ENCODE measurements at places on chromosomes 6 and 20.

GRCh38 chr20:57167971-57168701 lies 98.3 kb downstream of the BMP7 start:
- no peak overlapping the region for H3K4me3 ChIP-seq
- H3K4me1 ChIP-seq: no peaks in the 10 kb centered on the region
- H3K27ac ChIP-seq: no peak overlapping the region
- DNase-seq: peak; percentile 63
- H3K36me3 ChIP-seq: no peaks in the 10 kb centered on the region
- H3K27me3 ChIP-seq: no peaks in the 10 kb centered on the region

- H3K27ac ChIP-seq: no peak overlapping the region
- no peak overlapping the region for H3K4me3 ChIP-seq
- no peaks in the 10 kb centered on the region for H3K36me3 ChIP-seq
Observed at GRCh38 chr20:3661814-3662665, 1.2 kb downstream of the GFRA4 start.

DNA sequence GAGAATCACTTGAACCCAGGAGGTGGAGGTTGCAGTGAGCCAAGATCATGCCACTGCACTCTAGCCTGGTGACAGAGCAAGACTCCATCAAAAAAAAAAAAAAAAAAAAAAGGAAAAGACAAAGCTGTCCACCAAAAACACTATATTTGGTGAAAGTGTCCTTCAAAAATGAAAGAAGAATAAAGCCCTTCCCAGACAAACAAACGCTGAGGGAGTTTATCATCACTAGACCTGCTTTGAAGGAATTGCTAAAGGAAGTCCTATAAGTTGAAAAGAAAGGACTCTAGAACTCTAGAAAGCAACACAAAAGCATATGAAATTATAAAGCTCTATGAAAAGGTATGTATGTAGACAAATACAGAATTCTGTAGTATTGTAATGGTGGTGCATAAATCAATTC lies 98.8 kb downstream of the SEL1L2 start:
- DNase-seq: no peak
- no peaks in the 10 kb centered on the region for H3K36me3 ChIP-seq
- H3K4me3 ChIP-seq: no peak overlapping the region

DNA sequence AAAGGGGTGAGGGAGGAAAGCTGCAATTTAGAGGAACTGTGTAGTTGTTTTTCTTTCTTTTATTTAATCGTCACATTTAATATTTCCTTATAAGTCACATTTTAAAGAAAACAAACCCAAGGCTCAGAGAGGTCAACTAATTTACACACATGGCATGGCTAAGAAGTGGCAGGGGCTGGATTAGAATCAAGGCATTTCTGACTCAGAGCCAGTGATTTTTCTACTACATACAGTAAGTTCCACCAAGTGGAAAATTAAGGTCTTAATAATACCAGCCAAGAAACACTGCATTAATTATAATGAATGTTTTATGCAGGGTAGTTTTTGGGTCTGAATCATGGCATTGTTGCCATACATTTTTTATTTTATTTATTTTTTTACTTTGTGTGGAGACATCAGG lies 607.7 kb upstream of the CITED2 start:
- no peak overlapping the region for H3K27ac ChIP-seq
- H3K36me3 ChIP-seq: no peaks in the 10 kb centered on the region
- DNase-seq: no peak

- H3K4me3 ChIP-seq: no peak overlapping the region
- no peaks in the 10 kb centered on the region for H3K36me3 ChIP-seq
- H3K27me3 ChIP-seq: no peaks in the 10 kb centered on the region
- H3K4me1 ChIP-seq: no peaks in the 10 kb centered on the region
- H3K27ac ChIP-seq: no peak overlapping the region
Observed at GRCh38 chr6:83371423-83371822, 59.4 kb downstream of the ME1 start.

GRCh38 chr6:118618676-118619377 lies 32.6 kb downstream of the CEP85L start:
- H3K27ac ChIP-seq: no peak overlapping the region
- no peaks in the 10 kb centered on the region for H3K27me3 ChIP-seq
- H3K4me3 ChIP-seq: peak overlapping the region; percentile 9
- H3K4me1 ChIP-seq: peaks cover 15% of the 10 kb centered on the region
- H3K36me3 ChIP-seq: no peaks in the 10 kb centered on the region

DNA sequence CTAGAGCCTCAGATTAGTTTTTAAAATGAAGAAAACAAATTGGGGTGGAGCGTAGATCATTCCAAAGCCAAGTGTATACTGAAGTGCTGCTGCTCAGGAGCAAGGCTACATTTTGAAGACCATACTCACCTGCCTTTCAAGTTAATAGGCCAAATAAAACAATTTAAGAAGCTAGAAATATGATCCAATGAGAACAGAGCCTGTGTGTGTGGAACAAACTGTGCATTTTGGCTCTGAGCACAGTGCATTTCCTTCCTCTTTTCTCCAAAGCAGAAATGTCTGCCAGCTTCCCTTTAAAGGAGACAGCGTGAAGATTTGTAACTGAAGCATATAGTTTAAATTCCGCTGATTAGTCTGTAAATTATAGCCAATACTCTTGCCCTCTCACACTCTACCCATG lies 3.2 kb upstream of the IFNGR1 start:
- peaks cover 35% of the 10 kb centered on the region for H3K4me1 ChIP-seq
- H3K27ac ChIP-seq: peak overlapping the region; percentile 98
- peak; percentile 46 for DNase-seq
- no peaks in the 10 kb centered on the region for H3K27me3 ChIP-seq
- no peak overlapping the region for H3K4me3 ChIP-seq

- H3K27me3 ChIP-seq: peaks cover 9% of the 10 kb centered on the region
- no peak overlapping the region for H3K27ac ChIP-seq
- peaks cover under 1% of the 10 kb centered on the region for H3K36me3 ChIP-seq
- no peak overlapping the region for H3K4me3 ChIP-seq
- H3K4me1 ChIP-seq: peaks cover 22% of the 10 kb centered on the region
Observed at GRCh38 chr20:18504479-18505060, 3.2 kb upstream of the SEC23B start.

DNA sequence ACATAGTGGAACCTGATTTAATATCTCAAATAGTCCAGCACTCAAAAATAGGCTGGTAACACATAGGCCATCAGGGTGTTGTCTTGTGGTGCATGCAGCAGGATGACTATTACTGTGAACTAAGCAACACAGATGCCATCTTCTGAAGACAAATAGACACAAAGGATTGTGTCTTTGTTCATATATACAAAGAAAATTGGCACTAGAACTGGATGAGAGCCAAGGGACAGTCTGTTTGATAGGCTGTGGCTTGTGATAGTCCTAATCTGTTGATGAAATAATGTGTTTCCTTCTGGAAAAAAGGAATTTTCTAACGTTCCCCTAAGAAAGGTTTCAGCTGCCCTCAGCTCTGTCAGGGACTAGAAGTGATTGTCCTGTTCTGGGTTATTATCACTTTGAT lies 129.8 kb downstream of the TPBG start:
- no peak overlapping the region for H3K27ac ChIP-seq
- H3K27me3 ChIP-seq: no peaks in the 10 kb centered on the region
- H3K4me1 ChIP-seq: no peaks in the 10 kb centered on the region
- H3K4me3 ChIP-seq: no peak overlapping the region
- DNase-seq: no peak
- no peaks in the 10 kb centered on the region for H3K36me3 ChIP-seq

DNA sequence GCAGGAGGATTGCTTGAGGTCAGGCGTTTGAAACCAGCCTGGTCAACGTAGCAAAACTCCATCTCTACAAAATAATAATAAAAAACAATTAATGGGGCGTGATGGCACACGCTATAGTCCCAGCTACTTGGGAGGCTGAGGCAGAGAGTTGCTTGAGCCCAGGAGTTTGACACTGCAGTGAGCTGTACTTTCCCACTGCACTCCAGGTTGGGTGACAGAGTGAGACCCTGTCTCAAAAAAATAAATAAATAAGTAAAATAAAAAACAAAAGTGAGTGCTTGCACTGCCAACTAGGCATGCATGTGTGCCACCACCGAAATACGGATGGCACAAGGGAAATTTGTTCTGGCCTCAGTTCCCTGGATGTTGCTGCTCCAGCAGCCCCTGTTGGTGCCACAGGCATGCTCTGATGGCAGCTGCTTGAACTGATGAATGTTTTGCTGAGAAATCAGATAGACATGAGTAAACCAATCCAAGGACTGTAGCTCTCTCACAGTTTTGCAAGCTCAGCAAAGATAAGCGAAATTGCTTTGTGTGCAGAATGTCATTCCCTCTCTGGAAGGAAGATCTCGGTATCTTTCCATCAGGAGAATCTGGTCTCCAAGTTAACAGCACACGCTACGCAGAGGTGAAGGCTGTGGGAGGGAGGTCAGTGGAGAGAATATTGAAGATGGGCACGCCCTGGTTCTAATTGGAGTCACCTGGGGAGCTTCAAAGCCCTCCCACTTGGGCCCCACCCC lies 188.0 kb upstream of the SLC24A3 start:
- DNase-seq: no peak
- H3K27ac ChIP-seq: no peak overlapping the region
- no peaks in the 10 kb centered on the region for H3K27me3 ChIP-seq
- H3K4me3 ChIP-seq: no peak overlapping the region

DNA sequence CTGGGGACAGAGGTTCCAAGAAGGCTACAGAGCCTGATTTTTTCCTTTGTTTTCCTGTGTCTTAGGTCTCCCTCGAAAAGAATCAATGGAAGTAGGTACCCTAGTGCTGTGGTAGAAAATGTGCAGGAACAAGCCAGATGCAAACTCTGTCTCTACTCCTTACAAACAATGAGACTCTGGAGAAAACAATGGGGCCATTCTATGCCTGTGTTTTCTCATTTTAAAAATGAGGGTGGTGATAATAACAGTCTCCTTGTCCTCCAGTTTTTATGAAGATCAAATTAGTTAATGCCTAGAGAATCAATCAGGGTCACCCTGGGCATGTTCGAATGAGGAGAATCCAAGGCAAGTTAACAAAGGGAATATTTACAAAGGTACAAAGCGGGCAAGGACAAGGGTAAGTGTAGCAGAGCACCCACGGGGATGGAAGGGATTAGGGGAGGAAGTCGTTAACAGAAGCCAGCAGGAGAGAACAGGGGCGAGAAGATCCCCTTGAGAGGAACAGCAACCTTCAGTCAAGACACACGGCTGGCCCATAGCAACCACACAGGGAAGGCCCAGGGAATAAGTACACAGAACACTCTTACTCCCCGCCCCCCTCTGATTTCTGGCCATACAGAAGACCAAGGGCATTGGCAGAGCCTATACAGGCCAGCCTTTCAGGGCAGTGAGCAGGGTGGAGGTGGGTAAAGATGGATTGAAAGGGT lies 342.8 kb downstream of the PTPRT start:
- H3K27me3 ChIP-seq: no peaks in the 10 kb centered on the region
- DNase-seq: no peak
- H3K27ac ChIP-seq: no peak overlapping the region
- no peaks in the 10 kb centered on the region for H3K4me1 ChIP-seq
- H3K4me3 ChIP-seq: no peak overlapping the region
